PC-3 (cell line): ENCODE measurements at places on chromosomes 13 and 19. TPM values are rescaled to one million over a fixed set of nuclear protein-coding genes. Genes with fewer than 3 reads are reported as not detected.

ZNF28 gene
- 12.7 and 29.7 TPM in 2 replicates for total RNA-seq

KL gene
- total RNA-seq, result 0.07 TPM in 1 of 2 replicates, not detected in the other

GRCh38 chr13:57992416-57992815 is 360.9 kb downstream of the PCDH17 start:
- H3K27me3 ChIP-seq, result no peaks in the 10 kb centered on the region
- no peak for DNase-seq
- no peaks in the 10 kb centered on the region for H3K4me1 ChIP-seq
- H3K27ac ChIP-seq, result no peak overlapping the region

CPB2 gene
- not detected in 2 replicates for total RNA-seq

TTC9B gene
- total RNA-seq, result 0.15 and 0.17 TPM in 2 replicates

SBK3 gene
- 0.46 TPM in 1 of 2 replicates, not detected in the other for total RNA-seq

GRCh38 chr19:48750771-48751504 is 1.5 kb downstream of the FUT1 start:
- H3K27ac ChIP-seq, result no peak overlapping the region
- H3K4me1 ChIP-seq, result peaks cover 5% of the 10 kb centered on the region; the same call in 1 of the 2 replicates
- H3K36me3 ChIP-seq, result no peaks in the 10 kb centered on the region; the same call in 1 of the 2 replicates
- peak overlapping the region; percentile 95 for H3K4me3 ChIP-seq
- H3K27me3 ChIP-seq, result no peaks in the 10 kb centered on the region
- DNase-seq, result no peak

ONECUT3 gene
- total RNA-seq, result 1.4 and 2.0 TPM in 2 replicates

- peak; percentile 16 for DNase-seq
- no peak overlapping the region for H3K4me3 ChIP-seq
- H3K27me3 ChIP-seq, result peaks cover 8% of the 10 kb centered on the region; the same call in 1 of the 2 replicates
Observed at GRCh38 chr19:8681345-8682029, 17.1 kb downstream of the ACTL9 start.

DNA sequence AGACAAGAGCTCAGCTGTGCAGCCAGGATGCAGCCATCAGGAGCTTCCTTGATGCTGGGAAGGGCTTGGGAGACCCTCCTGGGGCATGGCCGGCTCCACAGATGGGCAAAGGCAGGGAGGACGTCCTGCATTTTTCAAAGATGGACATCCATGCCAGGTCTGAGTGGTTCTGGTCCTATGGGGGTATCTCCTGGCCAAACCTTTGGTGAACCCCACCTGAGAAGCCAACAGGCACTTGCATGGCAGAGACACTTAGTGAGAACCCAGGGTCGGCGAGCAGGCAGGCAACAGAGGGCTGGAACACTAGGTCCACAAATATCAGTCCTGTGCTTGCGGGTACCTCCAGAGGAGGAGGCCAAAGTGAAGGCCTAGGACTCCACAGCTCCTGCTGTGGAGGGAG is 70.0 kb downstream of the KCTD15 start:
- DNase-seq, result no peak
- H3K4me1 ChIP-seq, result no peaks in the 10 kb centered on the region
- H3K27ac ChIP-seq, result no peak overlapping the region
- H3K27me3 ChIP-seq, result no peaks in the 10 kb centered on the region
- no peaks in the 10 kb centered on the region for H3K36me3 ChIP-seq

DNA sequence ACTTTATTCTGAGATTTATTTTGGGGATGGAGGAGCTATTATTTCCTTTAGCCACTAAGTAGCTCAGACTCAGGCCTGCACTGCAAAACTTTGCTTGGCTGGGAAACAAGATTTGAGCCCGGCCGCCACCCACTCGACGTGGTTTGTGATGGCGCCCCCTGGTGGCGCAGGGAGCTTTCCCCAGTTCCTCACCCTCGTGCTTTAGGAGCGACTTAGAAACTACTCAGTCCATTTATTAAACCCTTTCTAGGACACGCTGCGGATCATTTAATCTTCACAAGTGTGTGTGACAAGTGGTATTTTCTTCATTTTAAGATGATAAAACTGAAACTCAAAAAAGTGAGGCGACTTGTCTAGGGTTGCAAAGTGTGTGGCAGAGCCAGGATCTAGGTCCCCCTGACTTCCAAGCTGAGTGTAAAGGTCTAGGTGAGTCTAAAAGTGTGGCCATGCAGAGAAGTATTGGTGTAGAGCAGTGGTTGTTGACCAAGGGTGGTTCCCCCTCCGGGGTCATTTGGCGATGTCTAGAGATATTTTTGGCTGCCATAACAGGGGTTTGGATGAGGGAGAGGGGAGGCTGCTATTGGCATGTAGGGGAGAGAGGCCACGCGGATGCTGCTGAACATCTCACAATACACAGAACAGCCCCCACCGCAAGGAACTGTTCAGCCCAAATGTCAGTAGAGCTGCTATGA is 2.2 kb downstream of the CXCL17 start:
- H3K4me1 ChIP-seq, result peaks cover 16% of the 10 kb centered on the region
- no peaks in the 10 kb centered on the region for H3K27me3 ChIP-seq
- peak; percentile 72 for DNase-seq
- H3K27ac ChIP-seq, result peak overlapping the region; percentile 72
- H3K4me3 ChIP-seq, result no peak overlapping the region

GRCh38 chr13:44210525-44210924 is 163.1 kb upstream of the SERP2 start:
- no peaks in the 10 kb centered on the region for H3K36me3 ChIP-seq
- DNase-seq, result no peak

DNA sequence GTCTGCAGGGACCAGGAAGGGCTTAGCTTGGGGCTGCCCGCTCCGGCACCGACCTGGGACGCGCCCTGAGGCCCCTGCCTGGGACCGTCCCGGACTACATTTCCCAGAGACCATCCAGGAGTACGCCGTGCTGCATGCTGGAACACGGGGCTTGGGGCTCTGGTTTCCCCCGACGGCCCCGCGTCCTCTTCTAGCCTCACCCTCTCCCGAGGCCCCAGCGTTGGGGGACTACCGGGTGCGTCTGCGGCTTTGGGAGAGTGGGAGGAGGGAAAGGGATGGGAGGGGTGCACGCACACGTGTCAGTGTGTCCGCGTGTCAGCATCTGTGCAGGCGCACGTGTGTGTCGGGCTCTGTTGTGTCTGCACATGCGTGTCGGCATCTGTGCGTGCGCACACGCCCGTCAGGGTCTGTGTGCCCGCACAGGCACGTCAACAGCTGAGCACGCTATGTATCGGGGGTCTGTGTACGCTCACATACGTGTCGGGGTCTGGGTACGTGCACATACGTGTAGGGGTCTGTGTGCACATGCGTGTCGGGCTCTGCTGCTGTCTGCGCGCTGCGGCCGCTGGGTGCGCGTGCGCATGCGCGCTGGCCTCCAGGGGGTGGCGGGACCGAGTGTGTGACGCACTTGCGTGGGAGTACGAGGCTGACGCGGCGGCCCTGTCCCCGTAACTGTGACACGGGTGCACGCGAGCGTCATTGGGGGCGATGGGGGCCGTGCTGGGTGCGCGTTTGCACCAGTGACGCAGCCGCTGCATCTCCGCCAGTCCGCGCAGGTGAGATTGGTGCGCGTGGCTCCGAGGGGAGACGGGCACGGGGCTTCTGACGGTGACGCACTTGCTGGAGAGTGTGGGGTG is at the start of gene ZNF331:
Gene ZNF331, plus strand, starts transcription at position 625 of the 857 bp plus-strand sequence. CDS start 31,232 bp downstream, outside the sequence.
- peaks cover 23% of the 10 kb centered on the region for H3K4me1 ChIP-seq
- H3K4me3 ChIP-seq, result peak within 1 kb of the TSS; percentile 77
- H3K27me3 ChIP-seq, result no peaks in the 10 kb centered on the region
- peak within 1 kb of the TSS; percentile 81 for H3K27ac ChIP-seq

DNA sequence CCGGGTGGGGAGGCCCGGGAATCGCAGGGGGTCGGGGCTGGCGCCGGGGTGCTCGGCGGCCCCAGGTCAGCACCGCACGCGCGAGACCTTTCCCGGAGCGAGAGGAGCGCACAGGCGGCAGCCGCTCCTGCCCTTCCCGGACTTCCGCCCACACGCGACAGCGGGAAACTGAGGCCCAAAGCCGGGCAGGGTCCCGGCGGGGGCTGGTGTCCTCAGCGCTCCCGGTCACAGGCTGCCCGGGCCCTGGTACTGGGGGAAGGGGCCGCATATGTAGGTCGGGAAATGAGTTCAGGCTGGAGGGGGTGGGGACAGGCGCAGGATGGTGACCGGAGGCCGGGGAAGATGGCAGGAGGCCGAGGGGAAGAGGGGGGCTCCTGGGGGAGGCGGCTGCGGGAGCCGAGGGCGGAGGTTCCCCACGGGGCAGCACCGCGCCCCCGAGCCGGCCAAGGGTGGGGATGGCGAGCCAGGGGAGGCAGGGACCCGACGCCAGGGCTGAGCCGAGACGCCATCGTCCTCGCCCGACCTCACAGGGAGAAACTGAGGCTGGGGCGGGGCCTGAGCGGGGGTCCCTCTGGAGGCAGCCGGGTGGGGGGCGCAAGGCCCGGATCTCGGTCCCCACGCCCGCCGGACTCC is 662 bp downstream of the CBARP start:
- no peak overlapping the region for H3K27ac ChIP-seq
- peak overlapping the region; percentile 81 for H3K4me3 ChIP-seq
- DNase-seq, result no peak
- H3K27me3 ChIP-seq, result no peaks in the 10 kb centered on the region
- no peaks in the 10 kb centered on the region for H3K36me3 ChIP-seq

DNA sequence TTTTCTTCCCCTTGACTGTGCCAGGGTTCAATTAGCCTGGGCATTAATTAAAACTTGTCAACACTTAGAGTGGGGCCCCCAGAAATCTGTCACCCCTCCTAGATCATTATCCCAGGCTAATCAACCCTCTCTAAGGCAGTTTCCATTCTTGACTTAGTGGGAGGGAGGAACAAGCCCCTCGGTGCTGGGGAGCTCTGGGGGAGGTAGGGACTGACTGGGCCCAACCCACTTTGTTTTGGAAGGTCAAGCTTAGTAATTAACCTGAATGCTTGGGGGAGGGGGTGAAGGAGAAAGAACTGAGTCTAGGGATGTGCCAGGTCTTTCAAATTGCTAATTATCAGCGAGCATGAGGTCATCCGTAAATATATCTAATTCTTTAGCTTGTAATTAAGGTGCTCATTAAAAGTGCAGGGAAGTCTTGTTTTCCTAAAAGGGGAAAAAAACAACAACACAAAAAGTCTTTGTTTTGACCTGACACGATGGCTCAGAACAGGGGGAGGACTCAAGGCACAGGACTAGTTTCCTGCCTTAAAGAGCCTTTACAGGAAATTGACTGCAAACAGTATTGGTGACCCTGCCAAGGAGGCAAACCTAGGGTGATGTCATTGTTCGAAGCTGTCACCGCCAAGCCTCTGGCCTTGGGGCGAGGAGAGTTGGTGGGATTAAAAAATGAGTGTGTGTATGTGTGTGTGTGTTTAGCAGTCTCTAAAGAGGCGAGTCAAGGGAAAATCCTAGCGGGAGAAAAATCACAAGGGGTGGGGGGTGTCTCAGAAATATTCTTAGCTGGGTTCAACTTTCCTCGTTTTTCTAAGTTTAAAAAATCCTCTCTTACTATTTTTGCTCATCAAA is 19.4 kb downstream of the ACTN4 start:
- H3K4me1 ChIP-seq, result peaks cover 73% of the 10 kb centered on the region
- peak overlapping the region; percentile 76 for H3K27ac ChIP-seq
- peak overlapping the region; percentile 24; the same call in 1 of the 2 replicates for H3K4me3 ChIP-seq
- peak; percentile 65 for DNase-seq
- H3K27me3 ChIP-seq, result no peaks in the 10 kb centered on the region
- H3K36me3 ChIP-seq, result peaks cover 45% of the 10 kb centered on the region

DNA sequence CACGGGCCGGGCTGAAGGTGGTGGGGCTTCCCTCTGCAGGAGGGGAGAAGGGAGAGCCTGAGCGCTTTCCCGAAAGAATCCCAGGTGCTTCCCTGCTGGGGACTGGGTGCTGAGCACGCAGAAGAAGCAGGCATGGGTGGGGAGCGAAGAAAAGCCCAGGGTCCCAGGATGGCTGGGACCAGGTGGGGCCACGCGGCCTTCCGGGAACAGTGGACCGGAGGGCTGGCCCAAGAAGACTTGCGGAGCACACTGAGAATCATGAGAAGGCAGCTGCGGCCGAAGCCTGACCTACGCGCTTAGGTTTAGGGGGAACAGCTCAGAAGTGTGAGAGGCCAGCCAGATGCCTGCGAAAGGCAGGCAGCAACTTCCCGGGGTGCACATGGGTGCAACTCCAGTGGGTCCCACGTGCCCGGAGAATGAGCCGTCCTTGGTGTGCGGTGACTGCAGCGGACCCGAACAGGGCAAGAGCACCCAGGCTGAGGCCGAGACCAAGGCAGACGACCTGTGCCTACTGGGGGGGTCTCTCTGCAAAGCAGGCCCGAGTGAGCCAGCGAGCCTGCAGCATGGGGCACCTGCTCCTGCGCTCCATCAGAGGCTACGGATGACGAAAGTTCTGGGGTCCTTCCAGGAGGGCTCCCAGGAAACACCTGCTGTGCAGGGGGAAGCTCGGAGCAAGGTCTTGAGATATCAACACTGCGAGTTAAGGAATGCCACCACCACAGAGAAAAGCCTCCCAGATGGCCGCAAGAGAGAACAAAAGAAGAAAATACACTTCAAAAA is 52.4 kb downstream of the MLLT1 start:
- H3K4me3 ChIP-seq, result no peak overlapping the region
- H3K4me1 ChIP-seq, result peaks cover 3% of the 10 kb centered on the region
- no peak overlapping the region for H3K27ac ChIP-seq
- H3K27me3 ChIP-seq, result no peaks in the 10 kb centered on the region
- DNase-seq, result no peak
- peaks cover 9% of the 10 kb centered on the region; the same call in 1 of the 2 replicates for H3K36me3 ChIP-seq

C19orf73 gene
- 0.15 TPM in 1 of 2 replicates, not detected in the other for total RNA-seq

GRCh38 chr13:27465611-27466010 is 15.2 kb upstream of the MTIF3 start:
- peaks cover 4% of the 10 kb centered on the region; the same call in 1 of the 2 replicates for H3K4me1 ChIP-seq
- no peaks in the 10 kb centered on the region for H3K27me3 ChIP-seq
- H3K4me3 ChIP-seq, result no peak overlapping the region

GRCh38 chr19:33241091-33241529 is 15.5 kb upstream of the SLC7A10 start:
- no peaks in the 10 kb centered on the region for H3K27me3 ChIP-seq
- H3K4me3 ChIP-seq, result no peak overlapping the region
- H3K27ac ChIP-seq, result no peak overlapping the region
- H3K4me1 ChIP-seq, result no peaks in the 10 kb centered on the region
- H3K36me3 ChIP-seq, result no peaks in the 10 kb centered on the region

GRCh38 chr13:75513271-75513670 is 24.4 kb downstream of the COMMD6 start:
- H3K27me3 ChIP-seq, result no peaks in the 10 kb centered on the region
- no peak overlapping the region for H3K4me3 ChIP-seq
- no peak for DNase-seq
- H3K4me1 ChIP-seq, result no peaks in the 10 kb centered on the region
- H3K36me3 ChIP-seq, result no peaks in the 10 kb centered on the region

ZSCAN18 gene
- total RNA-seq, result 0.66 and 1.7 TPM in 2 replicates

GRCh38 chr19:48508729-48509411 is 2.8 kb downstream of the LMTK3 start:
- no peak for DNase-seq
- H3K4me1 ChIP-seq, result no peaks in the 10 kb centered on the region; the same call in 1 of the 2 replicates
- H3K27me3 ChIP-seq, result no peaks in the 10 kb centered on the region
- no peak overlapping the region for H3K27ac ChIP-seq
- H3K4me3 ChIP-seq, result no peak overlapping the region

- DNase-seq, result no peak
- no peak overlapping the region for H3K4me3 ChIP-seq
- no peak overlapping the region for H3K27ac ChIP-seq
Observed at GRCh38 chr13:44507639-44508038, 68.5 kb downstream of the TSC22D1 start.

MCF2L gene
- 5.9 and 11.6 TPM in 2 replicates for total RNA-seq
